ENCODE measurements at places on chromosomes 1 and 21.

DNA sequence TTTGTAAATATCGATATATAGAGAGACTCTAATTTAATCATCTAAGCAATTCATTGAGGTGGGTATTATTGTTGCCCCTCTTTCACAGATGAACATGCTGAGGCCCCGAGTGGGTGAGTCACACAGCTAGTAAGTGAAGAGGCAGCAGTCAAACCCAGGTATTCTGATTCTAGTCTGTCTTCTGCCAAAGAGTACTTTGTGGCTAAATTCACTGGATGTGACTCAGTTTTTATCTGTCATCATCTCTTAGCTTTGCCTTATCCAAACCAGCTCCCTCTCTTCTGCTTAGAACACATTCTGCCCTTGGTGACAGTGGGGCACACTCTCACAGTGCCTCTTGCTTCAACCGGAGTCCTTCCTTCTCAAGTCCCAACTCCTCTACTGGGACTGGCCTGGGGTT, 11.5 kb downstream of the FCRL5 start:
- no peak for DNase-seq

GRCh38 chr1:54811739-54812655, 10.9 kb upstream of the TTC22 start:
- DNase-seq: no peak

DNA sequence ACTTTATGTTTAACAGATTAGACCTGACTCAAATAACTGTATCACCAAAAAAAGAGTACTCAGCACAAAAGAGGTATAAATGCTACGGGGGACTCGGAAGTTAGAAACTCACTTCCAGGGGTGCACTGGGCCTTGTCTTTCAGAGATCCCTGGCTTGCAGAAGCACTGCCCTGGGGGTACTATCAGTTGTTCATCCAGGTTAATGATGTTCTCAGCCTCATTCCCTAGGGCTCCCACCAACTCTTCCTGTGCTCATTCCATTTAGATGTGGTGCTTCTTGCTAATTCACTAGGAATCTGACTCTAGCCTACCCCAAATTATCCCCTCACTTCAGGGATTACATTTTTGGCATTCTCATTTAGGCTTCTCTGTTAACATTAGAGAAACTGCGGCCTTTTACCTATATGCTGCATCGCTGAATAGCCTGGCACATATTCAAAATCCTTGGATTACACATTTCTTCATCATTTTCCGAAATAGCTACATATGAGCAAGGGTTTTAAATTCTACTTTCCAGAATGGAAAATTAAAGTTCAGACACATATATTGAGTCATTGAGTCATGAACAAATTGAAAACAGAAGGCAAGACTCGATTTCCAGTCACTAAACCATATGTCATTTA, 338.5 kb downstream of the KCTD3 start:
- DNase-seq: no peak

GRCh38 chr1:224182057-224182865, 779 bp upstream of the DEGS1 start:
- DNase-seq: peak; percentile 9

- no peak for DNase-seq
These were observed 73.4 kb downstream of the BACE2 start for GRCh38 chr21:41241341-41241740.

DNA sequence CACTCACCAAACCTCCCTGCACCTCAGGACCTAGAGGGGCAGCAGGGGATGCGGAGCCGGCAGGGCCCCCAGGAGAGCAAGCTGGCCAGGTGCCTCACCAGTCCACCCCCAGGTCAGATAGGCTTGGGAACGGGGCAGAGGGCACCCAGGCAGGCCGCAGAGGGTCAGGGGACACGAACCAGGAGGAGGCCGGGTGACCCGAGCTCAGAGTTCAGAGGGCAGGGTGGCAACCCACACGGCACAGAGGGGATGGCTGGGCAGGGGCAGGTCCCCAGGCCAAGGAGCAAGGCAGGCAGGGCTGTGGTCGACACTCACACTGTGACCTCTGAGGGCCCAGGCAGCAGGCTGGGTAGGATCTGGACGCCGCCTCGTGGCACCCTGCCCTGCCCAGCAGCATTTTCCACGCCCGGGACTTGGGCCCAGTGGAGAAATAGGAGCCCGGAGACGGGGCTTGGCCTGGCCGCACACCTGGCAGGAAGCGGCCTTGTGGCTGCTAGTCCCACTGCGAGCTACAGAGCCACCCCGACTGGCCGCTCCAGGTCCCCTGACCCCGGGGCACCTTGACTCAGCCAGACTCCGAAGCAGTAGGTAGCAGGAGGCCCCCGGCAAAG, 5.3 kb downstream of the DVL1 start:
- DNase-seq: no peak

- no peak for DNase-seq
These were observed 366.6 kb upstream of the NCAM2 start for GRCh38 chr21:20631633-20632032.

DNA sequence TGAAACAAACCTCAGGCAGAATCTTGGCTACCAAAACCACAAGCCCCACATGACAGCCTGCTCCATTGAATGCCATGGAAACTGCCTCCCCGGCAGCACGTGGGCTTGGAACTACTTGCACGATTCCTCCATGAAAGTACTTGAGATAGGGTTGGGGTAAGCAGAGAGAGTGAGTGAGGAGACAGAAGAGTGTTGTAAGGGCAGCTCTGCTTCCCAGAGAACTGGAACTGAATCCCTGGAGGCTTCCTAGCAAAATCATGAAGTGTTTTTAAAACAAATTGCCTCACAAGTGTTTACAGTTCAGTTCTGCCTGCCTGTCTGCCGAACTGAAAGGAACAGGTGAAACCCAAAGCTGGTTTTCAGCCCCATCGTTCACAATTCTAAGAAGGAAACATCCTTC, 35.3 kb upstream of the DNASE2B start:
- DNase-seq: no peak

DNA sequence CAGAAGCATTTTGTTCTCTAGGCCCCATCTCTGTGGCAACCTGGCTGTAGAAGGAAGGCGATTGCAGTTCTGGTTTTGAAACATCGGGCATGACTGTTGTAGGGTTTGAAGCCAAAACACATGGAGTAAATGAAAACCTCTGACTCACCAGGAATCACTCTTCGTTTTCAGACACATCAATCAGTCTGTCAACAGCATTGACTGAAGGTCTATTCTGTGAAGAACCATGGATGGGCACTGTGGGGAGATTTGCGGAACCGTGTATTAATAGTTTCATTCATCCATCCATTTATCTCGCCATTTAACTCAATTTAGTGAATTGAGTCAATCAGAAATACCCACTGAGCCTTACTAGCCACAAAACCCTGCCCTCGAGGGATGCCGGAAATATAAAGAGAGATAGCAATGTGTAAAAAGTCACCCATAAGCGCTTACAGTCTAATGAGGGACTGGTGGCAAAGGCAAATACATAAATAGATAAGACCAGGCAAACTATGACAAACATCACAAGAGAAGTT, 364.6 kb upstream of the PROX1 start:
- DNase-seq: no peak

DNA sequence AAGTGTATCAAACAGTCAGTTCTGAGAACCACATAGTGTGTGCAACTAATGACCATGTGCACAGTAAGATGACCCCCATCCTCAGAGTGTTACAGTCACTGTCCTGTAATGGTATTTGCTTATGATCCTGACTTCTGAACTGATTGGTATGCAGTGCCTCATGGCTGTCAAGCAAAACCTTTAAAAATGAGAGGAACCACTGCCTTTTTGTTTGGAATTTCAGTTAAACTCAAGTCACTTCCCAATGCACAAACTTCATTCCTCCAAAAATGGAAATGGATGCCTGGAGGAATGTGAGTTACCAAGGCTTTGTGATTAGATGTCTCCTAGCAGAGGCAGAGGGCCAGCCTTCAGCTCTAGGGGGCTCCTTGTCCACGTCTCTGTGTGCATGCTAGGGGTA, 10.5 kb downstream of the C1orf198 start:
- DNase-seq: no peak

DNA sequence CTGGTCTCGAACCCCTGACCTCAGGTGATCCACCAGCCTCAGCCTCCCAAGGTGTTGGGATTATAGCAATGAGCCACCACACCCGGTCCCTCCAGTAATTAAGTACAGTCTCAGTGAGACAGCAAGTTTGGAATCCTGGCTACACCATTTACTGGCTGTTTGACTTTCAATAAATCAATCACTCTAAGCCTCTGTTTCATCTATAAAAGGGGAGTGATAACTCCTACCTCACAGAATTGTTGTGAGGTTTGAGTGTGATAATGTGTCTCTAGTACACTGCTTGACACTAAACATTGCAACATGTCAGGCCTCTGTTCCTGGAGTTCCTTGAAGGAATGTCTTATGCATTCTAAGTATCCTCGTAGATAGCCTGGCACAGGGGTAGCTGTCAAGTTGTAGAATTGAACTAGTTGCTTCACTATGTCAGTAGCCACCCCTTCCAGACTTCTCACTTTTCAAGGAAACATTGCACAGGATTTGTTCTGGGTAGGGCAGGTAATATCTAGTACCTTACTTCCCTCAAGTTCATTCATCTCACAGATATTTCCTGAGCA, 12.4 kb downstream of the ENTREP3 start:
- no peak for DNase-seq

- DNase-seq: no peak
These were observed 49.5 kb downstream of the TP53BP2 start for GRCh38 chr1:223796210-223796609.

DNA sequence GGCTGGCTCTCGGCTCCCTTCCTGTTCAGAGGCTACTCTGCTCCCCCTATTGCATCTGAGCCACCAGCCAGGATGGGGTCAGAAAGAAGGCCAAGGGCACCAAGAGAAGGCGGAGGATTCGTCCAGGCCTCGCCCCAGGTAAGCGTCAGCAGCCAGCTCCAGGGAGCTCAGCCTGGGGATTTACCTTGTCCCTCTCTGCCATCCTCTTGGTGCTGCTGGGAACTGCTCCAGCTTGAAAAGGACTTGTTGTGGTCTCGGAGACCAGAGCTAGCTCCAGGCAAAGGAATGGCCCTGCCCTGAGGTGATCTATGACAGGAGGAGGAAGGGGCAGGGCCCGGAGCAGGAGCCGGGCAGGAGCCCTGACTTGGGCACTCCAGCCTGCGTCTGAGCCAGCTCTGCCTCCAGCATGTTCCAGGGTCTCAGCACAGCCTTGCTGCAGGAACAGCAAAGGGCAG, 113.7 kb upstream of the IFFO2 start:
- no peak for DNase-seq

GRCh38 chr21:18716578-18717138, 313.1 kb upstream of the TMPRSS15 start:
- no peak for DNase-seq

DNA sequence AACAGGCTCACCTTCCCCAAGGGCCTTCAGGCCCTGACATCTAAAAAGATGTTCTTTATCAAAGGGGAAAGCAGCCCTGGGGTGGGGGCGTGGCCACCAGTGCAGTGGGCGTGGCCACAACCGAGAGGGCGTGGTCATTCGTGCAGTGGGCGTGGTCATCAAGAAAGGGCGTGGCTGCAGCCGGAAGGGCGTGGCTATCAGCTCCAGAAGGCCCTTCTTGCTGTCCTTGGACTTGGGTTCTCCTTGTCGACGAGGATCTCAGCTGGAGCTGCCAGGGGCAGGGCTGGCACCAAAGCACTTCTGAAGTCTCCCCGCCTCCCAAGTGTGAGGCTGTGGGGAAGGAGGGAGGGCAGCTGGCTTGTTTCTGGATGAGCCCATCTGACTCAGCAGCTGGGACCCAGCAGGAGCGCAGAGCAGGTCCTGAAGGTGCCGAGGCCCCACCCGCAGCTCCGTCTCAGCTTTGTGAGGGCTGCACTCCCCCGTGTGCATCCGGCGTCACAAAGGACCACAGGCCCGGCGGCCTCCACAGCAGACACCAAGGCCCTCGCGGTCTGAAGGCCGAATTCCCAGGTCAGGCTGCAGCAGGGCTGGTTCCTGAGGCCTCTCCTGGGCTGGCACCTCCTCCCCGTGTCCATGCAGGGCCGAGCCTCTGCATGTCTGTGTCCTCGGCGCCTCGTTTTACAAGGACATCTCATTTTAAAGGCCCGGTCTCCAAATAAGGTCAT, 12.8 kb downstream of the PDE9A start:
- DNase-seq: peak; percentile 19

DNA sequence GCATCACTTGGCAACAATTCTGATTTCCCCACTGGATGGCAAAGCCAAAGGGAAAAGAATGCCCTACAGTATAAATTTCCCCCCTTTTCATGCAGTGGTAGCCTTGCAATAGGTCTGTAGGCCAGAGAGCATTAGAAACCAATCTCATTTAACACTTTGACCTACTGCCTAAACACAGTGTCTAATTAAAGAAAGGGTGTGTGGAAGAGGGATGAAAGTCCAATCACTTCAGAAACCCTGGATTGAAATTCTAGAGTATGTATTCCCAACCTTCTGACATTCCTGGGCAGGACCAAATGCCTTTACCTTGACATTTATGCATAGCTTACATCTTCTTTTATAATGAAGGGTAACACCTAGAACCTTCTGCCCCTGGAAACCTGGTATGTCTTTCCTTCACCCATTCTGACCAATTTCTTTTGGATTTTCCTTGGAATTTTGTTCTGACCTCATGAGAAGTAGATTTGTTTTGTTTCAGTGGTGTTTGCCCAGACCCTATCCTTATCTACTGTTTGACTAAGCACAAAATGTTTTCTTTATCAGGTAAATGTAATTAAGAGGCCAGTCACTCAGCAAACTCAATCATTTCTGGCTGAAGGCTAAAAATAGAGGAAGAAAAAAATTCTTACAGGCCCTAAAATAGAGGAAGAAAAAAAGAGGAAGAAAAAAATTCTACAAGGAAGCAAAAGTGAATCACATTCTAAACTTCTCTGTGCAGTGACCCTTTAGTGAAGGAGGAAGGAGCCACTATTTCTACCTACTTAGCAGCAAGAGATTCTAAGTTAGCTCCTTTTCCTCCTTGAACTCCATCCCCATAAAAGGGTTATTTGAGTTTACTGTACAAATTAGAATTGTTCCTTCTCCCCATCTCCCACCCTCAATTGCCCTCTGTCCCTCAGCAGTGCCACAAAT, 129.5 kb upstream of the DSCAM start:
- DNase-seq: no peak

DNA sequence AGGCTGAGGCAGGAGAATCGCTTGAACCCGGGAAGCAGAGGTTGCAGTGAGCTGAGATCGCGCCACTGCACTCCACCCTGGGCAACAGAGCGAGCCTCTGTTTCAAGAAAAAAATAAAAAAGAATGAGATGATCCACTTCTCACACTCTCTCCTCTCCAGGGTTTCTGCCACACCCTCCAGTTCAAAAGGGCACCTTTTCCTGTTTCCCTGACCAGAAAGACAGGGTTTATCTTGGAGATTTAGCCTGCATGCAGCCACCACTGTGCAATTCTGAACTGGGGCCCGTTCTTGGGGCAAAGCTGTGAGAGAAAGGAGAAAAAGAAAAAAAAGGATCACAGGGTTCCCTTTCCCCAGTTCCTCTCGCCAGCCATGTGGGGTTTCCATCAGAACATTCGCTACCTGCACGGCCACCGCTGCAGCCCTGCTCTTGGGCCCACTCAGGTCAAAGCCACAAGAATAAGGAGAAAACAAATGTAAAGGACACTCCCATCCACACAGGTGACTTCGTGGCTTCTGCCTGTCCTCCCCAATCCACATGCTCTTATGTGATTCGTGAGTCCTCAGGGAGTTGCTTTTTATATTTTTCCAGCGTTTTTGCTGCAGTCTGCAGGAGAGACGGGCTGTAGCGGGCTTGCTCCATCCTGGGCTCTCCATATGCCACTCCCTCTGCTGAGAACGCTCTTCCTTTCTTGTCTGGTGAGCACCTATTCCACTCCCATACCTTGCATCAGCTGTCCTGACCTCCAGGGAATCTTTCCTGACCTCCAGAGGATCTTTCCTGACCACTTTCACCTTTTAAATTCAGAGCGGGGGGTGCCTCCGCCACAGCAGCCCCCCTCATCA, 26.4 kb downstream of the GNG4 start:
- no peak for DNase-seq
